SHP77 treated with DMSO at 0.1 percent for 48 hours (cell line): ENCODE measurements at places on chromosomes 4 and X.

DNA sequence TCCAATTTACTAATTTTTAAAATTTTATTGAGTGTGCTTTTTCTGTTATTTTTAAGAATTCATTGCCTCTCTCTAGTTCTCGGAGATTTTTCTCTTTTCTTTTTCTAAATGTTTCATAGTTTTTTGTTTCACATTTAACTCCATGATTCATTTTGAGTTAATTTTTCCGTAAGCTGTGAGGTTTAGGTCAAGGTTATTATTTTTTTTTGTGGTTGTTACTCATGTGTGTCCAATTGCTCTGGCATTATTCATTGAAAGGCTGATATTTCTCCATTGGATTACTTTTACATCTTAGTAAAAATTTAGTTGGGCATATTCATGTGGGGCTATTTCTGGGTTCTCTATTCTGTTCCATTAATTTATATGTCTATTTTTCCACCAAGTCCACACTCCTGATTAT is 220.8 kb downstream of the MID1IP1 start:
- DNase-seq = no peak

DNA sequence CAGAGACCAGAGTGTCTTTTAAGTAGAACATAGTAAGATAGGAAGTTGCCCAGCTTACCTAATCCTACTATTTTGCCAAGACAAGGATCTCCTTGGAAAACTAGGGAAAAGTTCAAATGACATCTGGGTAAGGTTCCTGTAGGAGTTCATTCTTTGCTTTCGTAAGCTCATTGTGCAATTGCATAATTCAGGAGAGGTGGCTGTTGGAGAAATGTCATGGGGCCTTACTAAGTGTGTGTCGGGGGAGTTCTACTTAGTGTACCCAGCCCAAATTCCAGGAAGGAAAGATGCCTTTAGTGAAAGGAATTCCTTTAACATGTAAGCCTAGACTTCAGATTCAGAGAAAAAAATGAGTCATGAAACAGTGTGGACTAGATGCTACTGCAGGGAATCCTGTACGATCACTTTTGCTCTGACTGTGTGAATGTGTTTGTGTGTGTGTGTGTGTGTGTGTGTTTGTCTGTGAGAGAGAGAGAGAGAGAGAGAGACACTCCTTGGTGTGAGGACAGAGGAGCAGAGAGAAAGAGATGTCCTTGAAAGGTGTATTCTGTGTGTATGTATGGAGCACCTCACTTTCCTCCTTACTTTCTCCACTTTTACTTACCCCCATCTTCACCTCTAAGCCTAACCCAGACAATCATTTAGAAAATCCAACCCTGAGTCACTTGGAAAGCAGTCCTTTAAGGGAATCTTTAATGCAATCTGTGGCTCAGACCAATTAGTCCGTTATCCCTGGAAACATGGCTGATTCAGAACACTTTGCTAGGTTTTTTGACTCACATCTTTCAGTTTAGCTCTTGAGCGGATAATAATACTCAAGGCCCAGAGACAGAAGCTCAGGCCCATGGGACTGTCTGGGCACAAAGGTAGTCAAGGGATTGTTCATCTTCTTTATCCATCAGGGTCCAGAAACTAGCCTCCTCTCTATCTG is 114.5 kb upstream of the ACSL4 start:
- DNase-seq = no peak

GRCh38 chr4:139872274-139872673 is 206.7 kb downstream of the MGST2 start:
- no peak for DNase-seq

DNA sequence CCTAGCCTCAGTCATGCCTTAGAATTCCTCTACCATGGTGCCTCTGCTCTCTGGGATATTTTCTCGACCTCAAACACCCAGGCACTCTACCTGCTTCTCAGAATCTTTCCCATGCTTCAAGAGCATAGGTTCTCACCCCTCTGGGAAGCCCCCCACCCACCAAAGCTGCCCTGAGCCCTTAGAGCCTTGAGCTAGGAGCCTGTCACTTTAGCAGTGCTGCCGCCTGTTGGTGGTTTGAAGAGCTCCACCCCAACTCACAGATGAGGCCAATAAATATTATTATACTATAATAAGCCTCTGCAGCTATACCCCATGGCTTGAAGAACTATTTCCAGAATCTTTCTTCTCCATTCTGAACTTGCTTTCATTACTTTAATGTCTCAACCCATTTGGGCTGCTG is 109.7 kb downstream of the RTL5 start:
- DNase-seq = no peak

DNA sequence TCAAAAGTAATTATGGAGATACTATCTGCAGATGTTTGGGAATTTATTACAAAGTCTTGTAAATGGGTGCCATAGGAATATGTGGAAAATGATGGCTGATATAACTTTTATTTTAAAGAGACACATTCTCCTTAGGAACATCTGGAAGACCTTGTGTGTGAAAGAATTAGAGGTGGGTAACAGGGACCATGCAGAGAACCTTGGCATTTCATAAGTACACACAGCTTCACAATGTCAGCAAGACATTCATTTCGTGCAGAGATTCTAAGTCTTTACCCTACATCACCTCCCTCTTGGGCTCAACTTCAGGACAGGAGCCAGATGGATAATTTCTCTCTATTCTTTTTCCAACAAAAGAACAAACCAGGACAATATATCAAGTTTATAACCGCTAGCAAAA is 458.1 kb upstream of the INTU start:
- no peak for DNase-seq

- no peak for DNase-seq
These were observed 37.9 kb downstream of the RAB40AL start for GRCh38 chrX:102975016-102975415.

GRCh38 chr4:102783006-102783405 is 22.2 kb upstream of the MANBA start:
- no peak for DNase-seq

GRCh38 chr4:73257651-73258435 is 755 bp downstream of the ANKRD17 start:
- DNase-seq = no peak

GRCh38 chr4:99088023-99088449 is 552 bp downstream of the ADH5 start:
- DNase-seq = no peak

DNA sequence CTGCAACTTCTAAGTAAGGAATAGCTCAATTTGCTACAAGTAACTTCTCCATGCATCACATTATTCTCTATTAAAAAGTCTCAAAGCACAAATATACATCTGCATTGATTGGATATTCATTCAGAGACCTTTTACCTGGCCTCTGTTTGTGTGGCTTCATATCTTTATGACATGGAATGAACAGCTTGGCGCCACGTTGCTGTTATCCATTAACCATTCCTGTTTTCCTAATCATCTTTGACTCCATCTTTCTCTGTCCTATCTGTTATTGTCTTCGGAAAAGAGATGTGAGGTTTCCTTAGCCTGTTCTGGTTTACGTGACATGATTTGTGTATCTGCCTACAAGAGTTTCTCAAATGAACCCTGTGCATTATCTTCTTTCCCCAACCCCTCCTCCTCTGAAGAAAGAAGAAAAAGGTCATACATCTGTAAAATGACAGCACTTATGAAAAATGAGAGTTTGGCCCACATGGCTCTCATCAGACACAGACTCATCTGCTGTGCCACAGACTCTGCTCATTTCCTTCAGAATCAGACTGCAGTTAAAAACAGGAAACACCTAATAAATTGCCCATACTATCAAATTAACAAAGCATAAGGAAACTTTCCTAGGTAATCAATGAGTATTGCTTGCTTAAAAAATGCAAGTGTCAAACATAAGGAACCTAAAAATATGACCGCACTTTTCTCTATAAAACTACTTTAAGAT is 347.6 kb upstream of the FAM241A start:
- DNase-seq = no peak

DNA sequence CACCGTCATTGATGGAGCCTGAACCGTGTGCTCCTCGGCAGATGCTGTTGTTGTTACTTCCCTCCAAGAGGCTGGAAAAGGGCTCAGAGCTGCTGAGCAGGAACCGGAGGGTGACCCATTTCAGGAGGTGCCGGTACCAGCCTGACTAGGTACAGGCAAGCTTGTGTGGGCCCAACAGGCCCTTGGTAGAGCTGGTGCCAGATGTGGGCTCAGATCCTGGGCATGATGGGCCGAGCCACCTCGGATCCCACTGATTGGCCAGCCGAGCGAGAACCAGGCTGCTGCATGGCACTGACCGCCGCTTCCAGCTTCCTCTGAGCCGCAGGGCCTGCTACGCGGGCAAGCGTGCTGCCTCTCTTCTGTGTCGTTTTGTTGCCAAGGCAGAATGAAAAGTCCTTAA is 33.7 kb downstream of the NOP14 start:
- no peak for DNase-seq

DNA sequence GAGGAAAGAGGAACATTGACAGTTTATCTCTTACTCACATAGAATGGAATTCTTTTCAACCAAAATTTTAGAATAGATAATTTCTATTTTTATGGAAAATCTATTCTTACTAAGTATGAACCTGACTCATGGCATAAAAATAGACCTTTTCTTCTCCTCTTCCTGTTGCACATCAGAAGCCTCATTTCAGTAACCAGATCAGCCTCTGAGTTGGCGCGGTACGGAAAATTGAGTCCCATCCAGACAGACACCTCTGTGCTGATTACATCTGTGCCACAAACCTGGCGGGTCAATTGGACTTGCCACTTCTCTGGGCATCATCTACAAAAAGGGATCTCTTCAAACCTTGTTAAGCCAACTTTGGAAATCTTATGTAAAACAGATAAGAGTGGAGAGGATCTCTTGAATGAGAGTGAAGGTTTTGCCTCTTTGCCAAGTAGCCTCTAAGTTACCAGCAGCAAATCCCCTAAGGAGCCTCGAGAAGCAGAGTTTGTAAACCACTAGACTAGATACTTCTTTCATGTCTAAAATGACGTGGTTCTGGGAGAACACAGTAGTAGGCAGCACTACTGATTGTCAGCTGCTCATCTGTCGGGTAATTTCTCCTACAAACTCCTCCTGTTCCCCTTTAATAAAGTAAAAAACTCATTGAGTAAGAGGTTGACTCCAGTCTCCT is 37.4 kb downstream of the TENM3 start:
- DNase-seq = no peak

GRCh38 chr4:152997771-152998487 is 61.8 kb downstream of the FHDC1 start:
- DNase-seq = no peak

DNA sequence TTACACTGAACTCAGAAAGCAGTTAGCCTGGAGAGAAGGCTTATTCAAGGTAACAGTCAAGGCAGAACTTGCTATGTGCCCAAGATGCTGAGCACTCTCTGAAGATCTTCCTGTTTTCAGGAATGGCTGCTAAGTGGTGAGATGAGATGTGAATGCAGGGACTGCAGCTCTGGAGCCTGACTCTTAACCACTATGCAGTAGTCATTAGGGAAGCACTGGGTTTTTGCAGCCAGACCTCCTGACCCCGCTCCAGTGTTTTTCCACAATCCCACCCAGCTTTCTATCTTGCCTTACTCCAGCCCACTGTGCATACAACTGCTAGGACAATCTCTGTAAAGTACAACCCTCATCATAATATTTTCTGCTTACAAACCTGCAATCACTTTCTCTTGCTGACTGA is 95.2 kb upstream of the LNX1 start:
- no peak for DNase-seq

GRCh38 chr4:173506597-173507211 is 23.3 kb downstream of the HAND2 start:
- DNase-seq = no peak

GRCh38 chrX:100994352-100995281 is 25.1 kb downstream of the ARL13A start:
- no peak for DNase-seq

- peak; percentile 27 for DNase-seq
These were observed 19.3 kb downstream of the NOA1 start for GRCh38 chr4:56958111-56958517.

GRCh38 chrX:103343105-103343504 is 13.1 kb downstream of the TCEAL7 start:
- DNase-seq = no peak

DNA sequence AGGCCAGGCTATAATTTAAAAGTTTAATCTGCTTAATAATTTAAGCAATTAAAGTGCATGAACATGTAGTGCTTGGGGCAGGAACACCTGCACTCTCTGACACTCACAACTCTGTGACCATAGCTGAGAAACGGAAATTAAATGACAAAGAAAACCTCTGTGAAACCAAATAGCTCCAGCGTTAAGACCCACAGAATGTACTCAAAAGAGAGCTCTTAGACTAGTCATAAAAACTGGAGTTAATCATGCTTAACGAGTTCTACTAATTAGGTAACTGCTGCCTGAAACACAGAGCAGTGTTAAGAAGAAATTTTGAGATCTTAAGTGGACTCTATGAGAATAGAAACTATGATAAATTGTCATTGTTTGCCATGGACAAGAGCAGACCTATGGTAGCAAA is 174.4 kb upstream of the SPIN4 start:
- no peak for DNase-seq

- no peak for DNase-seq
These were observed 28.7 kb upstream of the FAM9B start for GRCh38 chrX:9062641-9063040.

GRCh38 chrX:129600981-129601424 is 53.8 kb downstream of the APLN start:
- no peak for DNase-seq

GRCh38 chr4:37968747-37969146 is 8.5 kb downstream of the PTTG2 start:
- DNase-seq = no peak

GRCh38 chrX:14690553-14690952 is 161.2 kb downstream of the GLRA2 start:
- no peak for DNase-seq

DNA sequence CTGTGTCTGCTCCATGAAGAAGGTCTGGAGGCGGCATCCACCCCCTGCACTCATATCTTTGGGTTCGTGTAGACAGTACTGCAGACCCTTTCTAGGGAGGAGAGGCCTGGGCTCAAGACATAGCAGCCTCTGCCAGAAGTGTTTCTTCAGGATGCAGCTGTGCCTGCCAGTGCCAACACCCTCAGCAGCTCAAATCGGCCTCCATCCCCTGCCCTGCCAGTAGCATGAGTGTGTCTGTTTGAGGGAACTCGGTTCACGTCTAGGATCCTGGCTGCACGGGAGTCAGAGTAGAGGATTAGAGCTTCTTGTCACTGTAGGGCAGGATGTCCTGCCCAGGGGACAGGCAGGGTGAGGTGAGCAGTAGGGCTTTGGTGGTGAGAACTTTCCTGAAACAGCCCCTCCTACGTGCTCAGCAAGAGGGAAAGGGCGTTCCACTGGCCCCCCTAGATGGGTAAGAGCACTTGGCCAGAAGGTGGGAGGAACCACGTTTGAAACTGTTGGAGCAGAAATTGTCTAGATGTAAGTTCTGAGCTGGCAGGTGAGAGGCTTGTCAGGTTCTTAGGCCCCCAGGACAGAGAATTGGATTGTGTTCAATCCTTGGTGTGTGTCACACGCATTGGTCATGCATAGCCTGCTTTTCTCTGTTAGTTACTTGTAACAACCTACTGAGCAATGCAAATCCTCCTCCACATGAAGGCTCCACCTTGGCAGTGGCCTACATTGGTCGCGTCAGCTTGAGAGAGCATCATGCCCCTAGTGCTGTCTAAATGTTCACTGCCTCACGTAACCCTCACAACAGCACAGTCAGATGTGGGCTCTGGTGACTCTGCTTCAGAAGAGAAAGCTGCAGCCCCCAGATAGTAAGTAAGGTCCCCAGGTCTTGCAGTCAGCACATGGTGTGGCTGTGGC is 25.8 kb upstream of the FAM193A start:
- DNase-seq = no peak
